Testis (tissue), 5 donors: ENCODE measurements at places on chromosomes 3 and 15.
A peak's percentile ranks its signal among the peaks of the same experiment; 100 is the strongest.

DNA sequence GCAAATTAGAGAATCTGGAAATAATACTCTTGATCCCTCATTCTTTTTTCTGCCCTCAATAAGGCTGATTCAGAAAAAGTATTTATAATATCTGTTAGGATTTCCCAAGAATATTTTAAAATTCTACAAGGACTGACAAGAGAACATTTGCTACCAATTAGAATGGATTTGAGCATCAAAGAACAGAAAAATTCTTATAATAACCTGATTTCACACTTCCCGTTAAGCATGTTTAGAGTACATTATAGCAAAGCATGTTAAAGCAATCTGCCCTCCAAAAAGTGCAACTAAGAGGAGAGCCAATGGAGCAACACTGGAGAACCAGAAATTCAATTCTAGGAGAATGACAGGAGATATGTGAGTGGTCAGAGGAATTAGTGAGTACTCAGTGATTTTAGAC is 57.2 kb downstream of the THBS1 start:
- DNase-seq, result no peak

DNA sequence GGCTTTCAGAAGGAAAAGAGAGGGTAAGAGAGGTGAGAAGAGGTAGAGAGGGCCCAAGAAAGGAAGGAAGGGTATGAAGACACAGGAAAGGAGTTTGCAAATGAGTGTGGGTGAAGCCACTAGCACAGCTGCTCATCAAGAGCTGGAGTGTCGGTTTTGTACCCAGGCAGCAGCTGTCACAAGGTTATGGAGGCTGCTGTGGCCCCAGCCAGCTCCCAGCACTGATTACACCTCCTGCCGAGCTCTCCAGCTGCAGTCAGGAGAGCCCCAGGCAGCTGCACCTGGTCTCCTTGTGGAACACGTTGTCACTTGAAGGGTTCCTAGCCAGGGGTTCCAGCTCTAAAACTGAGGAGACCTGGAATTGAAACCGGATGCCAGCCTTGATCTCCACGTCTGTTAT is 60.4 kb upstream of the CHD2 start:
- DNase-seq, result no peak

DNA sequence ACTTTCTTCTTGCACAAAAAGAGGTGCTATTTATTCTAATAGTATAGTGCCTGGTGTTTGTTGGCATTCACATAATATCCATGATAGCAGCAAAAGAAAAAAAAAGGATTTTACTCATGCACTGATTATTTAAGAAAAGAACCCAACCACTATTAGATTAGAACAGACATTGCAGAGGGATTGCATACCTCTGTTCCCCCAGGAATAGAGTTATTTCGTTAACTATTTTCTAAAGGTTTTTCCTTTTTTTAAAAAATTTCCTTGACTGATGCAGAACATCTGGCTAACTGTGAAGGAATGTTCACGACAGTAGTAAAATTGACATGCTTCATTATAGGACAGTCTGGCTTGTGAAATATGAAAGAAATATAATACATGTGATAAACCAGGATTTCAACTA is 136.6 kb upstream of the PTX3 start:
- DNase-seq, result no peak

DNA sequence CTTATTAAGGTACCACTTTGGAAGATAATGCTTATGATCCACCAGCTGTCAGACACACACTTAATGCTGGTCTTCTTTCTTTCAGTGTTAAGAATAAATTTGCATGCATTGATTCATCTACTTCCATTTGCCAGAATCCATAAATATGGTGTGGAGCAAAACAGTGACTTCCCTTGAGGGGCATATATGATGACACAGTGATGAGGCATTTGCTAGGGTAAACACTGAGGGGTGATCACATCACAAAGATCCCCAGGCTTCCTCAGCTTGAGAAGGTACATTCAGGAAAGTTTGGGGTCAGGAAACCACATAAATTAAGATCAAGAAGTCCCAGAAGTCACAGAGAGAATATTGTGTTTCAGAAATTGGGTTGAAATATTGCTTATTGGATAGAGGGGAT is 9.9 kb upstream of the ZBED2 start:
- no peak for DNase-seq

DNA sequence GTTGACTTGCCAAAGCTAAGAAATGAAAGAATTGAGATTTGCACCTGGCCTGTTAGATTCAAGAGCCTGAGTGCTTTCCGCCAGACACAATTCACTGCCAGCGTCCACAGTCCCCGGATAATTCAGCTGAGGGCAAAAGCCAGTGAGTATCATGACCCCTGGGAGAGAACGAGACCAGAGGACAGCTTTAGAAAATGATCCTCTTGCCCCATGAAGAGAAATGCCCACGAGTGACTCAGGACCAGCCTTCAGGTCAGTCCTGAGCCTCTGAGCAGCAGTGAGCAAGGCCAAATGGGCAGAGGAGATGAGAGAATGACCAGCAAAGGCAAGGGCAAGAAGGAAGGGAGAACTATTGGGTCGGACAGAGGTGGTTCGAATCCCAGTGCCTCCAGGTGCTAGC is 273.5 kb downstream of the FAM43A start:
- no peak for DNase-seq

DNA sequence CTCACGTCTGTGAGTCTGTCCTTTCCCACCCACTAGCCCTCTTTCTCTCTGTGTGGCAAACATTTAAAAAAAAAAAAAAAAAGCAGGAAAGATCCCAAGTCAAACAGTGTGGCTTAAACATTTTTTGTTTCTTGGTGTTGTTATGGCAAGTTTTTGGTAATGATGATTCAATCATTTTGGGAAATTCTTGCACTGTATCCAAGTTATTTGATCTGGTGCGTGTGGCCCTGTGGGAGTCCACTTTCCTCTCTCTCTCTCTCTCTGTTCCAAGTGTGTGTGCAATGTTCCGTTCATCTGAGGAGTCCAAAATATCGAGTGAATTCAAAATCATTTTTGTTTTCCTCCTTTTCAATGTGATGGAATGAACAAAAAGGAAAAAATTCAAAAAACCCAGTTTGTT is 97.7 kb downstream of the GAP43 start:
- DNase-seq, result no peak

GRCh38 chr15:92652576-92652966 is 3.0 kb downstream of the FAM174B start:
- DNase-seq, result no peak

GRCh38 chr15:71568227-71568626 is 242.1 kb upstream of the NR2E3 start:
- no peak for DNase-seq

DNA sequence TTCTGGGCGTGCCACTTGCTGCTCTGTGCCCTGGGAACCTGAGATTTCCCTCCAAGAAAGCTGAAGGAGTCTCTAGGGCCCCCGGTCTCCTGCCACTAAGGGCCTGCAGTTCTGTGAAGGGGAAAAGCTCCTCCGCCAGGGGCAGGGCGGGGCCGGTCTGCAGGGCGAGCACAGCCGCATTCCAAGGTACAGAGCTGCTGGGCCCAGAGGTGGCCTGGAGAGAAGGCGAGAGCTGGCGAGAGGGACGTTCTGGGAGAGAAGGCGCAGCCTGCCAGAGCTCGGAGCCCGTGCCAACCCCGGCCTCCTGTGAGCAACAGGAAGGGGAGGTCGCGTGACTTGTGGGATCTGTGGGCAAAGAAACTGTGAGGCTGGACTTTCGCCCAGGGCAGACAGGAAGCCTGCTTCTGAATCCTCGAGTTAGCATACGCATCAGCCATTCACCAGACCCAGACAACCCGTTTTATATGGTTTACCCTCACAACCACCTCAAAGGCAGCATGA is 500.4 kb downstream of the SHQ1 start:
- DNase-seq, result peak; percentile 66

DNA sequence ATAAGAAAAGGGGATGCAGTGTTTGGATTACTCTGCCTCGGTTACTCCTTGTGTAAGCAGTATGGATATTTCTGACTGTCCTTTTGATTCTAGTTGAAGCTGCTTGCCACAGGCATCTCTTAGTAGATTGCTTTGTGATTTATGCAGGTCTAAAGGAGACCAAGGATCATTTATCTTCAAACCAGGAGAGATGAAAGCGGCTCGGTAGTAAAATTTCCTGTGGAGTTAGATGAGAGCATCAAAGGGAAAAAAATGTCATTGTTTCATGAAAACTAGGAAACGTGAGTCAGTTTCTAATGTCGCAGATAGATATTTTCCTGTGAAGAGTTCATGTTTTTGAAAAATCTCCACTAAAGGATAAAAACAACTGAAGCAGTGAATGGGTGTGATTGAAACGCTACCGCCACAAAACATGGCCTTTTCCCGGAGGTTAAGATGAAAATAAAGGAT is 254.0 kb upstream of the TBL1XR1 start:
- DNase-seq, result no peak

GRCh38 chr3:176160997-176161396 is 1036.3 kb downstream of the TBL1XR1 start:
- DNase-seq, result no peak

DNA sequence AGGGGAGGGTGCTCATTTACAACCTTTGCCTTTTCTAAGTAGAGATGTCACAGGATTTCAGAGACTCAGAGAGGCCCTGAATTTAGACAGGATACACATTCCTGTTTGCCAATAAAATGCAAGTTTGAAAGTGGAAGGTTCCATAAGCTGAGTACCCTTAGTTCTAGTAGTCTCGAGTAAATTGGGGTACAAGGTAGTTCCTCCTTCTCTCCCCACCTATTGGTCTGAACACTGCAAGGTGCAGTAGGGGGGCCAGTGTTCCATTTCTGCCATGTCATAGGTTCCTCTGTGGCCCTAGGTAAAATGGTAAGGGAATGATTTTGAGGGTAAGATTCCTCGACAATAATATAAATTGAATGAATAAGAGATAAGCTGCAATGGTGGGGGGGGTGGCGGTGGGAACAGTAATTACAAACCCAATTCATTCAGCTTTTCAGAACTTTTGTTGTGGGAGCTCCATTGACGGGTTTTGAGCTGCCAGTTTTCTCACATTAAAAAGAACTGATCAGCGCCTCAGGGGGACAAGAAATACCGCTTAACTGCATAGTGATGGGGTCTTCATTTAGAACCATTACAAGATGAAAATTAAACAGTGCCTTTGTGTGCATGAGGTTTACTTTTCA is 5.9 kb downstream of the SOX2 start:
- DNase-seq, result no peak

DNA sequence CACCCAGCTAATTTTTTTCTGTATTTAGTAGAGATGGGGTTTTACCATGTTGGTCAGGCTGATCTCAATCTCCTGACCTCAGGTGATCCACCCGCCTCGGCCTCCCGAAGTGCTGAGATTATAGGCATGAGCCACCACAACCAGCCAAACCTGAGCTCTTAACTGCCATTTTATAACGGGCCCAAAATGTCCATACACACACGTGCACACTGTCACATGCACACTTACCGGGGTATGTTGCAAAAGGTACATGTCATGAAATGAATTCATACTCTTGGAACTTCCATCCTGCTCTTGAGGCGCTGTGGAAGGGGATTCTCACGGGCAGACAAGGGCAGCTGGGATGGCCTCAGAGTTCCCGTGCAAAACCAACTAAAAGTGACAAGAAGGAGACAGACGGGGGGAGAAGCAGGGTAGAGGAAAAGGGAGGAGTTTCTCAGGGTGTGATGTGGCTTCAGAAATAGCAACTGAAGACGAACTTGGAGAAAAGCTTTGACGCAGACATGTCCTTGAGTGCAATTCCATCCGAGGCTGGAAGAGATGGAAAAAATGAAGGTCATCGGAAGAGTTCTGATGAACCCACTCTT is 110.9 kb downstream of the BDH1 start:
- DNase-seq, result no peak

DNA sequence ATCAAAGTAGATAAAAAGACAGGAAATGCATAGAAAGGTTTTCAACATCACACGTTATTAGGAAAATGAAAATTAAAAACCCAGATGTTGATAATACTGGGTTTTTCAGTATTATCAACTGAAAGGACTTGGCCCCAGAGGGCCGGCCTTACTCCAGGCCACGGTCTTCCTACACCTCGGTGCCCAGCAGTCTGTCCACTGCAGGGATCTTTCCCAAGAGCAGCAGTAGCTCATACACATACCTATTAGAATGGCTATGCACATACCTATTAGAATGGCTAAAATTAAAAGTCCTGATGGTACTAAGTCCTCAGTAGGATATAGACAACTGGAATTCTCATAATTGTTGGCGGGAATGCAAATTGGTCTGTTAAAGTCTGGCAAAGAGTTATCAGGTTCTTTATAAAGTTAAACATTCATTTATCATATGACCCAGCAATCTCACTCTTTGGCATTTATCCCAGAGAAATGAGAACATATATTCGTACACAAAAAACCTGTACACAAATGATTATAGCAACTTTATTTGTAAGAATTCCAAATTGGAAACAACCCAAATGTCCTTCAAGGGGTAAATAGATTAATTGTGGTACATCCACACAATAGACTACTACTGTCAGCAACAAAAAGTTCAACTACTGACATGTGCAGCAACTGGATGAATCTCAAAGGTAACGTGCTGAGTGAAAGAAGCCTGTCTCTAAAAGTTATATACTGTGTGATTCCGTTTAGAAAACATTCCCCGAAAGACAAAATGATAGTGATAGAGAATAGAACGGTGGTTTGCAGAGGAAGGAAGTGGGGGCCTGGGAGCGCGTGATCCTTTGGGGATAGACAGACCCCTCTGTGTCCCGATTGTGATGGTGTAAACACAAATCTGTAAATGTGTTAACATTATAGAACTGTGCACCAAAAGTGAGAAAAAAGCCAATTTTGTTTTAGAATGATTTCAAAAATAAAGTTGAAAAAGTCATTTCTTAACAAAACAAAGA is 62.3 kb downstream of the MCTP2 start:
- no peak for DNase-seq

- no peak for DNase-seq
Observed at GRCh38 chr3:22141769-22142168, 390.8 kb upstream of the ZNF385D start.

DNA sequence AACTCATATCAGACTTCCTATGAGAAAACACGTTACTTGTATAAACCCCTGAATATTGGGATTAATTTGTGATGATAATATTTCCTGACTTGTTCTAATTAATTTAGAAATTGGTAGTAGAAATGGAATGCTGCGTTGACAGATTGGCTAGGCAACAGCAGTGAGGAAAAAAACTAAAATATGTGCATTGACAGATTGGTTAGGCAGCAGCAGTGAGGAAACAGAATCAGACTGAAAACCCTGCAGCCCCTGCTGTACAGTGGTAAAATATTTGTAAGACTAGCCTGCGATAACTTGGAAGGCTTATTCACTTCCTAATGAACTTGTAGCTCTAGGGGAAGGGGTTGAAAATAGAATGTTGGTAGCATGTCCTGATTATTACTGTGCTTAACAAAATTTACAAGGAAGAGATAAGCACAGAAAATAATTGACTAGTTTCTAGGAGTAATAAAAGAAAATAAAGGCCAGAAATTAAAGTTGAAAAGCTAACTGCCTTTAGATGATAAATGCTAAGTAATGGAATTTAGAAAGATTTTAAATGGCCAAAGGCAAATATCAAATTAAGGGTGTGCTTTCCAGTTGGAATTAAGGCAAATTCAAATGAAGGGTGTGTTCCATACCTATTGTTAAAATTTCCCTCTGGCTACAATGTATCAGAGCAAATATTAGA is 29.9 kb upstream of the IL16 start:
- DNase-seq, result no peak

GRCh38 chr3:187665010-187665409 is 5.2 kb downstream of the SST start:
- DNase-seq, result no peak

- DNase-seq, result no peak
Observed at GRCh38 chr3:124322966-124323365, 331.0 kb upstream of the ROPN1 start.
